A549 treated with Hydrocortisone at 1 μM for 4 hours (cell line): ENCODE measurements at places on chromosomes 5 and 9. TPM values are rescaled to one million over a fixed set of nuclear protein-coding genes. Genes with fewer than 3 reads are reported as not detected.

The PPP3R2 gene
- not detected in 5 replicates for total RNA-seq

The BARHL1 gene
- not detected in 5 replicates for total RNA-seq

The FEM1C gene
- 5.5 to 9.1 TPM (median 7.1 TPM) in 5 replicates for total RNA-seq

The KIF4B gene
- 0.02 to 0.06 TPM (median 0.03 TPM) in 4 of 5 replicates, not detected in the other for total RNA-seq
